Thoracic aorta (tissue), 2 donors: ENCODE measurements at places on chromosomes 16 and 17.

DNA sequence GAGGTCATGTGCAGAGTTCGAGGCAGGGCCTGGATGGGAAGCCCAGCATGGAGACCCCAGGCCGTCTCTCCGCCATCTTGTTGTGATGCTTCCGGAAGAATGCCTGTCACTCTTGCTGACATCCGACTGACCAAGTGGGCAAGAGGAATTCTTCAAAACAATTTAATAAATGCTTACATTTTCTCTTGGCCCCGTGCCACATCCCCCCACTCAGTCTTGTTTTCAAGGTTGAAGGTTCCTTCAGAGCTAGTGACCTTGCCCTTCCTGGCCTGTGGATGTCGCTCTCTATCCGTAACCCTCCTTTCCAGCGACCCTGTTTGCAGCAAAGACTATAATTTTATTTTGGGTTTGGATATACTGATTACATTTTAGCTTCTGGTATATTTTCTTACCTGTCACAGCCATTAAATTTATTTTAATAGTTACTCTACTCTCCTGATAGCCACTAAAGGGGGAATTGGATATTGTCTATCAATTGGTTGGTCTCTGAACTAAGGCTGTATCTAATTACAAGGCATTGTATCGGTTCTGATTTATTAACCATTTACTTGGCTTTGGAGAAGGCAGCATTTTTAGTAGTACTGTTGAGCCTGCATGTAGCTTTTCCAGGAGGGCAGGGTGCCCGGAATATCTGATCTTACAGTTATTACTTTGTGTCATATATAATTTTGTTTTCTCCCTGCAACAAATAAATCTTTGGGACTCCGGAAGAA is 264.5 kb downstream of the WWOX start:
- peaks cover 6% of the 10 kb centered on the region for H3K4me1 ChIP-seq
- H3K27me3 ChIP-seq: no peaks in the 10 kb centered on the region
- no peak overlapping the region for H3K27ac ChIP-seq
- H3K36me3 ChIP-seq: no peaks in the 10 kb centered on the region
- H3K4me3 ChIP-seq: no peak overlapping the region

DNA sequence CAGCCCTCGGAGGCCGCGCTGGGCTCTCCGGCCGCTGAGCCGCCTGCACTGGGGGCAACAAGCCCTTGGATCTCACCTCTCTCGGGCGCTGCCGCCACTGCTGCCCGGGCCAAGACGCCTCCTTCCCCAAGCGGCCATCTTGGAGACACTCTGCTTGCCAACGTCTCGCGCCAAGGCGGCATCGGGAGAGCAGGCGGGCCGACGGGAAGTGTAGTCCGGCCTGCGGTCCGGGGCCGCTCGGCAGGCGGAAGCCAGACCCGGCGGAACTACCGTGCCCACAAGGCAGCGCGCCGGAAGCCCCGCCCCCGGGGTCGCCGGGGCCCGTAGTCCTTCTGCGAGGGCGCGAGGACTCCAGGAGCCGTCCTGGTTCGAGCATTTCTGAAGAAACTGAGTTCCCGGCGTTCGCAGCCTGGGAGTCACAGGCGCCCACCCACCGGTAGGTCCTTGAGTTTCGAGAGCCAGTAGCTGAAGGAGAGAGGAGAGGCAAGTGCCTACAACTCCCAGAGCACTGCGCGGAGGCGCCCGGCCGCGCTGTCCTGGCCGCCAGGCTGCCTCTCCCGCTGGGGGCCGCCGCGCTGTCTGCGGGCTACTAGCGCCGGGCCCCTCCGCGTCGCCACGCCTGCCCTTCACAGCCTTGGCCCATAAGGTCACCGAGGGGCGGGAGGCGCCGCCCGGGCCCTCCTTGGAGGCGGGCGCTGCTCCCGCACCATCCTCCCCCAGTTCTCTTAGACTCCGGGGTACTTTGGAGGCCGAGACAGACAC is at the start of gene TMEM11:
Gene TMEM11 (minus strand): TSS at position 147 of the 762 bp plus-strand sequence. CDS start 9 bp downstream, at position 138.
- H3K27ac ChIP-seq: peak within 1 kb of the TSS; percentile 95
- no peaks in the 10 kb centered on the region for H3K27me3 ChIP-seq
- peak within 1 kb of the TSS; percentile 95 for H3K4me3 ChIP-seq
- DNase-seq: peak; percentile 87

- no peaks in the 10 kb centered on the region for H3K4me1 ChIP-seq
- no peaks in the 10 kb centered on the region for H3K36me3 ChIP-seq
- H3K27ac ChIP-seq: no peak within 1 kb of the TSS
Observed at GRCh38 chr16:275786-276232, at the start of gene RGS11. Gene RGS11, minus strand, starts transcription at chr16:275944. Its CDS starts 33 bp downstream, at chr16:275911.

GRCh38 chr16:46808997-46809396 is 22.0 kb downstream of the C16orf87 start:
- H3K4me1 ChIP-seq: peaks cover 8% of the 10 kb centered on the region
- no peak overlapping the region for H3K4me3 ChIP-seq
- H3K36me3 ChIP-seq: no peaks in the 10 kb centered on the region
- no peak overlapping the region for H3K27ac ChIP-seq

- no peaks in the 10 kb centered on the region for H3K27me3 ChIP-seq
- no peak overlapping the region for H3K4me3 ChIP-seq
- H3K4me1 ChIP-seq: peaks cover 12% of the 10 kb centered on the region
- no peak overlapping the region for H3K27ac ChIP-seq
Observed at GRCh38 chr17:4270736-4271135, 7.0 kb upstream of the ANKFY1 start.
